ENCODE measurements at places on chromosomes 11 and 22.
A peak's percentile ranks its signal among the peaks of the same experiment; 100 is the strongest.

GRCh38 chr11:105783216-105783615 lies 173.3 kb downstream of the GRIA4 start:
- no peak for DNase-seq

DNA sequence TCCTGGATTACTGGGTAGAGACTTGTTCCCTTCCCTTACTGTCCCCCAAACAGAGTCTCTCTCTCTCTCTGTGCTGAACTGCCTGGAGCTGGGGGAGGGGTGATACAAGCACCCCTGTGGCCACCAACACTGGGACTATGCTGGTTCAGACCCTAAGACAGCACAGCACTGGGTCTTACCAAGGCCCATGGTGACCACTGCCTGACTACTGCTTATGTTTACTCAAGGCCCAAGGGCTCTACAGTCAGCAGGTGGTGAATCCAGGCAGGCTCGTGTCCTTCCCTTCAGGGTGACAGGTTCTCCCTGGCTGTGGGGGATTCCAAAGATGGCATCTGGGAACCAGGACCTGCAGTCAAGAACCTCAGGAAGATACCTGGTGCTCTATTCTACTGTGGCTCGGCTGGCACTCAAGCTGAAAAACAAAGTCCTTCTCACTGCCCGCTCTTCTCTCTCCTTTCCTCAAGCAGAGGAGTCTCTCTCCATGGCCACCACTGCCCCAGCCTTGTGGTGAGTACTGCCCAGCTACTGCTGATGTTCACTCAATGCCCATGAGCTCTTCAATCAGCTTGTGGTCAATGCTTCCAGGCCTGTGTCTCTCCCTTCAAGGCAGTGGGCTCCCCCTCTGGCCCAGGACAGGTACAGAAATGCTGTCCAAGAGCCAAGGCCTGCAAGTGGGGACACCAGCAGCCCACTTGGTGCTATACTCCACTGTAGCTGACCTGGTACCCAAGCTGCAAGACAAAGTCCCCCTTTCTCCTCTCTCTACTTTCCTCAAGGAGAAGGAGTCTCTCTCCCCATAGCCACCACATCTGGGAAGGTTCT lies 41.8 kb upstream of the SHANK2 start:
- no peak for DNase-seq

GRCh38 chr22:47437110-47437509 lies 674.7 kb downstream of the TBC1D22A start:
- no peak for DNase-seq

GRCh38 chr22:35425971-35426800 lies 26.2 kb downstream of the MCM5 start:
- no peak for DNase-seq

- DNase-seq = no peak
Observed at GRCh38 chr11:126122863-126123262, 60.2 kb upstream of the CDON start.

GRCh38 chr11:131841925-131842635 lies 471.7 kb downstream of the NTM start:
- no peak for DNase-seq

DNA sequence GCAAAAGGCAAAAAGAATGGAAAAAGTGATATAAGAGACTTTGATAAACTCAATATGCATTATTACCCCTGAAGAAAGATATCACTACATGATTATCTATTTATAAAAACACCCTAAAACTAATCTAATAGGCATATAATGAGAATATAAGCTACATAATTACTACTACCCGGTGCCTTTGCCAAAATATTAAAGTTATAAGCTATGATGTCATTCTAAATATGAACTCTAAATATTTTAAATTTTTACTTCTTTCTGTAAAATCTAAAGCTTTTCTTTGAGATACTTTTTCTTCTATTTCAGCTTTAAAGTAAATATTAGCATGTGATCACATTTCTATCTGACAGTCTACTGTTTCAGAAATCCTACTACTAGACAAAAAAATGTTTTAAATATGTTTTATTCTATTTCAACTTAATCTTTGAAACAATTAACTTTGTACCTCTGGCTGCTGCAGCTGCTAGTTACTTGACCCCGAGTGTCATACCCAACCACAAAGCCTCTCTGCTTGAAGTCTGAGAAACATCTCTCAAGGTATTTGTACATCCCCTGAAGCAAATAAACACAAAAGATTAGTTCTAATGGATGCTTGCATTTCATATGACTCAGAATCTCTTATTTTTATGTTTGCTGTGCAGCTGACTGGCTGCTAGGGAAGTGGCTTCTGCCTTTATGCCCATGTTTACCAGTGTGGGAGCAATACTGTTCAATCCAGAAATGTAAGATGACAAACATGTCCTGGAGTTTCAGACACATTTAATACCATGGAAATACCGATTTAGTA lies 26.8 kb downstream of the PGM2L1 start:
- peak; percentile 80 for DNase-seq

DNA sequence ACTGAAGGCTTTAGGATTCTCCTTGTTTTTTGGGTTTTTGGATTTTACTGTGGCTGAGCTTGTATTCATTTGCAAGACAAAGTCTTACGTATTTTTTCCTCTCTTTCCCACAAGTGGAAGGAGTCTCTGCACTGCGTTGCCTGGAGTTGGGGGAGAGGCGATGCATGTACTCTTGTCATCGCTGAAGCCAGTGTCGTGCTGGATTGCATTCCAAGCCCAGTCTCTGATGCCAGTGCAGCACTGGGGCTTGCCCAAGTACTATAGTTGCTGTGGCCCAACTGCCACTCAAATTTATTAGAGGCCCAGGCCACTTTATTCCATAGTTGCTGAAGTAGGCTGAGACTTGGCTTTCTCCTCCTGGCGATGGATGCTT lies 230.2 kb downstream of the DYNC2H1 start:
- no peak for DNase-seq

DNA sequence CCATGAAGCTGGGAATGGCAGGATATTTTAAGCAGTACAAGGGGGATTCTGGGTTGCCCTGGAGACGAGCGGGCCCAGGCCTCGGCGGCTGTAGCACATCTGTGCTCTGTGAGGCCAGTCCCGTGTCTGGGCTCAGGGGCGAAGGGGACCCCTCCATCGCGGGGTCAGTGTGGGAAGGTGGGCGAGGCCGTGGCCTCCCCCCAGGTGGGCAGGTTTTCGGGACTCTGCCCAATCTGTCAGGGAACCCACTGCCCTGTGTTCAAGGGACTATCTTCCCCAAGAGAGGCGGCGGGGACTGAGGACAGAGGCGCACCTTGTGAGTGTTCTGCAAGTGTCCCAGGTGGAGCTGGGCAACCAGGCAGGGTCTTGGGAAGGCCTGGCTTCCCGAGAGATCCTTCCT lies 336.6 kb downstream of the CTTN start:
- DNase-seq = no peak

DNA sequence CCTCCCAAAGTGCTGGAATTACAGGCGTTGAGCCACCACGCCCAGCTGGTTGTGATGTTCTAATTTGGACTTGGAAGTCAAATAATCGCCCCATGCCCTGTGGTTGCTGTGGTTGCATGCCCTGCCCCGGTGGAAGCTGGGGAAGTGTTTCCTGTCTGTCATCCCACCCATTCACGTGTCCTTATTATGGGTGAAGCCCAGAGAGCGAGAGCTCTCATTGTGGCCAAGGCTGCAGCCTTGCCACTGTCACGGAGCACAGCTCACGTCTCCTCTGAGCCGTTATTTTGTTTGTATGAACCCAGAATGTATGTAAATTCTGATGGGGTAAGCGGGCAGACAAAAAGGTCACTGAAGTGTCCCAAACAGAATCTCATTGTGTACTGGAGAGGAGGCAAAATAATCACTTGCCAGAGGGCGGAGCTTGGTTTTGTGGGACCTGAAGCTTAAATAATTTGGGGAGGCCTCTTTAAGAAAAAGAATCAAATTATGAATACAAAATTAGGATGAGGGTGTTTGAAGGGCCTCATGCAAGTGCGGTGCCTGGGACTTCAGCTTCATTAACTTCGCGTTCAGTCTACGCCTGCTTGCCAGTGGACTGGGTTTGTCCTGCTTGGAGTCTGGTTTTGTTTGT lies 25.8 kb upstream of the TREH start:
- DNase-seq = no peak

DNA sequence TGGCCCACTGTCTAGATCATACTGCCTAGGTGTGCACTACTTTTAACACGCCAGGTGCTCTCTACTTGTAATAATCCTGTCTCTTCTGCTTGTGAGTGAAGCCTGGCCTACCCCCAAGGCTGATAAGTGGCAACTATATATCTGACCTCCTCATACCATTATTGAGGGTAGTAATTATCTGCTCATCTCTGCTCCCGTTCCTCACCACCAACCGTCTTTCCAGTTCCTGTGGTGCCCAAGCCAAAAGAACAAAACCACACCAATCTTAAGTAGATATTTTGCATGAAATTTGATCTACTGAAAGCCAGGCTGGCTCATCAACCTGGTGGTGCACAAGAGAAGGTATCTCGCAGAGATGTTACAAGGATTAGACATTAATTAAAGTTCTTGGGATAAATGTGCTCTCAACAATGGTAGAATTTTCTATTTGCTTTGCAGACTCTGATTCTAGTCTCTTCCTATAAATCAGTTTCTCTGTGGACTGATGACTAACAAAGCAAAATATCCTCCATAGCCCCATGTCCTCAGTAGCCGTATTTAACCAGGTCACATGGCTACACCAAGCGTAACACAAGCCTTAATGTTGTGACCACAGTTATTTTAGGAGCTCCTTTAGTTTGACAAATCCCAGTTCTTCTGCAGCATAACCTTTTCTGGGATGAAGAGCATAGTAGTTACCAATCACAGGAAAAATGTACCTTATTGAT lies 267.2 kb downstream of the NTM start:
- DNase-seq = peak; percentile 79

- peak; percentile 52 for DNase-seq
Observed at GRCh38 chr11:86063536-86063935, 5.3 kb downstream of the PICALM start.

GRCh38 chr22:29813126-29813525 lies 24.9 kb downstream of the ASCC2 start:
- no peak for DNase-seq

GRCh38 chr11:95585069-95585751 lies 204.4 kb downstream of the FAM76B start:
- peak; percentile 54 for DNase-seq

GRCh38 chr11:30495437-30495836 lies 90.7 kb downstream of the MPPED2 start:
- no peak for DNase-seq

- peak; percentile 87 for DNase-seq
Observed at GRCh38 chr11:130601141-130601540, 152.7 kb downstream of the ADAMTS15 start.

- DNase-seq = no peak
Observed at GRCh38 chr11:46755962-46756361, 36.9 kb downstream of the F2 start.

DNA sequence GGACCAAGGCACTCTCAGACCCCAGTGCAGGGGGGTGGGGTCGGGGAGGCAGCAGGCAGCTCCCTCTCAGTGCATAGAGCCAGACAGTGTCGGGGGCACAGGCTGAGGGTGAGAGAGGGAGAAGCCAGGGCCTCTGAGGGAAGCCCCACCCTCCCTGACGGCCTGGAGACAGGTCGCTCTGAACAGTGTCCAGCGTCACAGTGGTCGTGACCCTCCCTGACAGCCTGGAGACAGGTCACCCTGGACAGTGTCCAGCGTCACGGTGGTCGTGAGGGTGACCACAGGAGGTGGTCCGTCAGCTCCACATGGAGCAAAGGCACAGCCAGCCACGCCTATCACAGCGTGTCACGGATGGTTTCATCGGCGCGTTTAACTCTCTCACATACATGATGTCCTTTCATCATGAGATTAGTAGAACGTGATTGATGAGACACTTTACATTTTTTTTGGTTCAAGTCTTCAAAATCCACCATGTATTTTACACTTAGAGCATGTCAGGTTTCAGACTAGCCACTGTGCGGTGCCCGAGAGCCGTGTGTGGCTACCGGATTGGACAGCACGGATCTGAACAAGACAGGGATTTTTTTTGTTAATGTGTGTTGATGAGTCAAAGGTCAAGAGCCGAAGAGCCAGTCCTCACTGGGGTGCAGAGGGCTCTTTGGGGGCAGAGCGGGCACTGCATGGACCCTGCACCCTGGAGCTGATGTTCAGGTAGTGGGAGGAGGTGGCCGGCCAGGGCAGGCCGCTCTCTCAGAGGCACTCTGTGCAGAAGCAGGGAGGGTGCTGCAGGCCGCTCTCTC lies 23.9 kb upstream of the PANX2 start:
- peak; percentile 53 for DNase-seq

GRCh38 chr11:75241906-75242644 lies 1.5 kb downstream of the TPBGL start:
- no peak for DNase-seq

DNA sequence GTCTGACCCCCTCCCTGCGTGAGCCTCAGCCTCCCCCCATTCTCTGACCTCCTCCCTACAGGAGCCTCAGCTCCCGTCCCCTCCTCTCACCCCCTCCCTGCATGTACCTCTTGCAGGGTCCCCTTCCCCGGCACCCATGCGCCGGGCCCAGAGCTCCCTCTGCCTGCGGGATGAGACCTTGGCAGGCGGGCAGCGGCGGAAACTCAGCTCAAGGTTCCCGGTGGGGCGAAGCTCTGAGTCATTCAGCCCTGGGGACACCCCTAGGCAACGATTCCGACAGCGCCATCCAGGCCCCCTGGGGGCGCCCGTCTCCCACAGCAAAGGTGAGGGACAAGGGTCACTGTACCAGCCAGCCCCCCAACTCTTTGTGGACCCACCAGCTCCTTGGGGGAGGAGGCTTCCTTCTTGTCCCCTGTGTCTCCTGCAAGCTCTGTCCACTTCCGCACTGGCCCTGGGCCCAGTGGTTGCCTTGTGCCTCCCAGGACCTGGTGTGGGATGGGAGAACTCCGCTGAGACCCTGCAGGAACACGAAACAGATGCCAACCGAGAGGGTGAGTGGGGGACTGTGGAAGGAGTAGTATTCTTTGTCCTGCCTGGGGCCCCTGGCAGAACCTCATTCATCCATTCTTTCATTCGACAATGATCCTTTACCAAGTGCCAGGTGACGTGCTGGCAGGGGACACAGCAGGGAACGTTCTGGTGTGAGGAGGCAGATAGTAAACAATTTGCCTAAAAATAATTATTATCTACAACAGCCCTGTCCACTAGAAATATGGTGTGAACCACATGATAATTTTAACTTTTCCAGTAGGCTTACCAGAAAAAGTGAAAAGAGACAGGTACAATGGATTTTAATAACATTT lies 3.7 kb upstream of the RPS6KA4 start:
- DNase-seq = peak; percentile 81

DNA sequence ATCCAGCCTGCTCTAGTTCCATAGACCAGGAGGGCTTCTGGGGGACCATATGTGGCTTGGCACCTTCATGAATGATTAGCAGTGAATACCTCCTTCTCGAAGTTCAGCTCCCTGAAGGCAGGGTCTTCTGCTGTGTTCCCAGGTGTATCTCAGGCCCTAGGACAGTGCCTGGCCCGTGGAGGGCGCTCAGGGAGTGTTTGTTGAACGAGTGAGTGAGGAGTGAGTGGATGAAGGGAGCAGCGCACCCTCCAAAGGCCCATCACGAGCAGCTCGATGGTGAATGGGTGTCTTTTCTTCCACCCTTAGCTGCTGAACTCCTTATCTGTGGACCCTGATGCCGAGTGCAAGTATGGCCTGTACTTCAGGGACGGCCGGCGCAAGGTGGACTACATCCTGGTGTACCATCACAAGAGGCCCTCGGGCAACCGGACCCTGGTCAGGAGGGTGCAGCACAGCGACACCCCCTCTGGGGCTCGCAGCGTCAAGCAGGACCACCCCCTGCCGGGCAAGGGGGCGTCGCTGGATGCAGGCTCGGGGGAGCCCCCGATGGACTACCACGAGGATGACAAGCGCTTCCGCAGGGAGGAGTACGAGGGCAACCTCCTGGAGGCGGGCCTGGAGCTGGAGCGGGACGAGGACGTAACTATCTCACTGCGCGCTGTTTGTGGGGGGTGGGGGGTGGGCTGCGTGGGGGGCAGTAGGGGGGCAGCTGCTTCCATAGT lies 9.5 kb downstream of the ANO1 start:
- no peak for DNase-seq

GRCh38 chr11:113249786-113250185 lies 64.6 kb upstream of the TTC12 start:
- DNase-seq = no peak

Measured in astrocyte of the spinal cord (primary cell).